ENCODE measurements at places on chromosomes 7 and 10.

- DNase-seq, result no peak
Observed at GRCh38 chr7:74101061-74101681, 17.6 kb downstream of the LIMK1 start.

- no peak for DNase-seq
Observed at GRCh38 chr7:40516376-40516775, 381.6 kb downstream of the SUGCT start.

DNA sequence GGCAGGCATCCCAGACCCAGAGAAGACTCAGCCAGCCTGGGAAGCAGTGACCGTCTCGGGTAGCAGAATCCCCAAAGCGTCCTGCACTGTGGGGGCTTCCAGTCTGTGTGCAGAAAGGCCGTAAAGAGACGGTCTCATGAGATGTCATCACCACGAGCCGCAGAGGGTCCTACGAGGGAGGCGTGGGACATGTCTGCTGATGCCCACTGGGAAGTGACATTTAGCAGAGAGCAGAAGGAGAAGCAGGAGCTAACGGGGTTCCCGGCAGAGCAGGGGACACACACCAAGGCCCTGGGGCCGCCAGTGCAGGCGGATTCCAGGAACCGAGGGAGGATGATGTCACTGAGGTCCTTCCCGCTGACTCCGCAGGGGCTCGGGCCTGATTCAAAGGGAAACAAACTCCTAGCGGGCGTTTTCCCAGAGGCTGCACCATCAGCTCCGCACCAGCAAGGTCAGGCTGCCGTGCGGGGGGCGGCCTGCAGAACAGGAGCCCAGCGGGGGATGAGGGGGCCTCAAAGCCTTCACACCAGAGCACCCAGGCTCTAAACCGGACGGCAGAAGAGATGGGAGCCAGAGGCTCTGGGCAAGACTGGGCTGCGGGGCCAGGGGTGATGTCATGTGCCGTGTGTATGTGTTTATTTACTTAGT, 85.4 kb upstream of the PDGFA start:
- no peak for DNase-seq

DNA sequence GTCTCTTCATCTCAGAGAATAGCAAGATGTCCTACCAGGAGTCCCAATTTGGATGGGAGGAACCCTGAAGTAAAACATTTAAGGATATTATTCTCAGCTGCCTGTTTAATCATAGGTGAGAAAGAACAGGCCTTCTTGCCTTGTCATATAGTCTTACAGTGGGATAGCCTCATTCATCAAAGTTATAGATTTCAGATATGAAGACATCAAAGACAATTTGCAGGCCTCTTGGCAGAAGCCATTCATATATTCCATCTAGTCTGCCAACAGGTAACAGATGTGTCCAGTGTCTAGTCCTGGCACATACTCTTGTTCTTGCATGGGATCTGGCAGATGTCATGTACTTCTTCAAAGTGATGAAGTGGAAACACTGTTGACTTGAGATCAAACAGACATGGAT, 601.3 kb upstream of the GHITM start:
- no peak for DNase-seq

DNA sequence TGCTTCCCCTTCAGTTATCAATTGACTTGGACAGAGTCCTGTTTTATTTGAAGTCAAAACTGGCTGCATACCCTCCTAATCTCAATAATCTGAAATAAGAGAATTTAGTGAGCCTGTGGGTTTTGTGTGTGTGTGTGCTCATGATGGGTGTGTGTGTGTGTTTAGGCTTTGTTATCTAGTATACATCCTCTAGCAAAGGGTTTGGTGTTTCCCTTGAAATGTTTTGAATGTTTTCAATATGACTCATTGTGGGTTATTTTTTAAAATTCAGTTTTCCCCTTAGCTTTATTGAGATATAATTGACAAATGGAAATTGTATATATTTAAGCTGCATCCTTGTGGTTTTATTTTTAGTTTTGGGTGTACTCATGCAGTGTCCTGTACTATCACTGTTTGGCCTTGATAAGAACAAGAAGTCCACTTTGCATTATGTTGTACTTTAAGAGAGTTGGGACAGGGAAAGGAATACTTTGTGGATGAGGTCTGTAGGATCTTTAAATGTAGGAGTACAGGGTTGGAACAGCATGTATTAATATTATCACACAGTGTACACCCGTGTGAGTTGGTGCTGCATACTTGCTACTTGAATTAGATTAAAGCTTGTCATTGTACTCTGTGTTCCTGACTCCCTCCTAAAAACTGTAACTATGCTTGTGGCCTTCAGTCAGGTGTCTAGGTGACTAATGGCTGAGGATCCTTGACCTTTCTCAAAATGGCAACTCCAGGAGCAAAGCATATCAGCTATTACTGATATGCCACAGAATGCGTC, 58.3 kb downstream of the VCL start:
- DNase-seq, result no peak

DNA sequence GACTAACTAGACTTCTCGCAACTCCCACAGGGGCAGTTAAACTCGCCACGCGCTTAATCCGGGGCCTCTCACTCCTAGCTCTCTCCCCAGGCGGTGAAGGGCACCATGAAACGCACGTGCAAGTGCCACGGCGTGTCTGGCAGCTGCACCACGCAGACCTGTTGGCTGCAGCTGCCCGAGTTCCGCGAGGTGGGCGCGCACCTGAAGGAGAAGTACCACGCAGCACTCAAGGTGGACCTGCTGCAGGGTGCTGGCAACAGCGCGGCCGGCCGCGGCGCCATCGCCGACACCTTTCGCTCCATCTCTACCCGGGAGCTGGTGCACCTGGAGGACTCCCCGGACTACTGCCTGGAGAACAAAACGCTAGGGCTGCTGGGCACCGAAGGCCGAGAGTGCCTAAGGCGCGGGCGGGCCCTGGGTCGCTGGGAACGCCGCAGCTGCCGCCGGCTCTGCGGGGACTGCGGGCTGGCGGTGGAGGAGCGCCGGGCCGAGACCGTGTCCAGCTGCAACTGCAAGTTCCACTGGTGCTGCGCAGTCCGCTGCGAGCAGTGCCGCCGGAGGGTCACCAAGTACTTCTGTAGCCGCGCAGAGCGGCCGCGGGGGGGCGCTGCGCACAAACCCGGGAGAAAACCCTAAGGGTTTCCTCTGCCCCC, 19.5 kb downstream of the WNT8B start:
- DNase-seq, result peak; percentile 46

- DNase-seq, result no peak
Observed at GRCh38 chr7:64807731-64808365, 13.6 kb downstream of the ZNF138 start.

DNA sequence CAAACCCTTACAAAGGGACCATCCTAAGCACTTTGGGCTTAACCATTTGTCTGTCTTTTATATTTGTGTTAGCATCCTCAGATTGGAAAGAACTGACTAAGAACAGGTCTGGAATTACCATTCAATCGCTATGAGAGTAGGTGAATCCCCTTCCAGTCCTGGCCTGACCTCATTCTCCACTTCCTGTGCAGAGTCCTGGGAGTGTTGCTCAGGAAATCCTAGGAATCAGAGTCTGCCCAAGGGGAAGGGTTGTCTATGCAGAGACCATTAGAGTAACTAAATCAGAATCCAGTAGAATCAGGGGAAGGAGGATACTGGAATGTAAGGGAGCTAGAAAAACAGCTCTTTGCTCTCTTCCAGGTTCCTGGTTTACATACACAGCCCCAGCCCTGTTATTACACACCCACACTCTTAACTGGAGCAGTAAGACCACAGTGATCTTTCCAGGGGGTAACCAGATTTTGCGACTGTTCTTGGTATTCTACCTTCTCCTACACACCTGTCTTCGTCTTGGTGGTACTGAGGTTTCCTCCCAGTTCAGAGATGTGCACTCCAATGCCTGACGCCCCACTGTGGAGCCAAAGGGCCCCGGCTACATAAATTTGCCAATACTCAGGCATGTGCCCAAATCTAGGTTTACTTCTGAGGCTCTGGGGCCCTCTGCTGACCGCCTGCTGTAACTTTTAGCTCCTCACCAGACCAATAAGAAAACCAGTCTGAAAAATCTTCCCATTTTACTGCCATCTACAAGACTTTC, 103.7 kb downstream of the RNF216 start:
- DNase-seq, result no peak

DNA sequence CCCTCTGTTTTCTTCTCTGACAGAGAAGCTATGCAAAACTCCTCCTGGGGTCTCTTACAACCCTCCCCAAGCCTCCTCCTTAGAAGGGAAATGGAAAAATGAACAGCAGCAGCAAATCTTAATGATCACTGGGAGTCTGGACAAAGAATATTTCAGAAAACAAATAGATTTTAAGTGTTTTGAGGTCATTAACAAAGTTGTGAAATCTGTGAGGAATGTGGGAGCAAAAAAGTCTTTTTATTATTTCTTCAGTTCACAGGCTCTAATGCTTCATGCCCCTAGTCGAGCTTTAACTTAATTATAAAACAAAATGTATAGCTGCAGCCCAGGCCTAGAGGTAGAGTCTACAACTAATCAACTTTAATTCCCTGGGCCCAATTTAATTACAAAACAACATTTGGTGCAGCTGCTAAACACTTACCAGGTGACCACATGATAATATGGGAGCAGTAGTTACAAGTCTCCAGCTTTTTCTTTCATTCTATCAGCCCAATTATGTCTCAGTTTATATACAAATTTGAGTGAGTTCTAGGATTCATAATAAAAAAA, 293.2 kb downstream of the THSD7A start:
- no peak for DNase-seq

GRCh38 chr7:99385564-99385963, 11.0 kb downstream of the ARPC1B start:
- no peak for DNase-seq

DNA sequence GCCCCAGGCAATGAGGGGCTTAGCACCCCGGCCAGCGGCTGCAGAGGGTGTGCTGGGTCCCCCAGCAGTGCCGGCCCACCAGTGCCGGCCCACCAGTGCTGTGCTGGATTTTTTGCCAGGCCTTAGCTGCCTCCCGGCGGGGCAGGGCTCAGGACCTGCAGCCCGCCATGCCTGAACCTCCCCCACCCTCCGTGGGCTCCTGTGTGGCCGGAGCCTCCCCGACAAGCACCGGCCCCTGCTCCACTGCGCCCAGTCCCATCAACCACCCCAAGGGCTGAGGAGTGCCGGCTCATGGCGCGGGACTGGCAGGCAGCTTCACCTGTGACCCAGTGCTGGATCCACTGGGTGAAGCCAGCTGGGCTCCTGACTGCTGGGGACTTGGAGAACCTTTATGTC, 3.5 kb upstream of the ACSL5 start:
- no peak for DNase-seq

DNA sequence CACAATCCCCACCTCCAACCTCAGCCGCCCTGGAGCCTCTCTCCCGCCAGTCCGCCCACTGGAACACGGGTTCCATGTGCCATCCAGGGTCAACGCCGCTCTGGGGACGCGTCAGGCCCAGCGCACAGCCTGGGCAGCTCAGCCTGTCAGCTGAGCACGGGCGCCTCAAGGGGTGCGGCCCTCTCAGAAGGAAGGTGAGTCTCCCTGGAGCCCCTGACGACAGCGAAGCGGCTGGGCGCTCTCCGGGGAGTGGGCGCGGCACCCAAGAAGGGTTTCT, 1.2 kb upstream of the SLC18A3 start:
- DNase-seq, result no peak

GRCh38 chr7:1257221-1257620, 24.5 kb downstream of the UNCX start:
- no peak for DNase-seq

DNA sequence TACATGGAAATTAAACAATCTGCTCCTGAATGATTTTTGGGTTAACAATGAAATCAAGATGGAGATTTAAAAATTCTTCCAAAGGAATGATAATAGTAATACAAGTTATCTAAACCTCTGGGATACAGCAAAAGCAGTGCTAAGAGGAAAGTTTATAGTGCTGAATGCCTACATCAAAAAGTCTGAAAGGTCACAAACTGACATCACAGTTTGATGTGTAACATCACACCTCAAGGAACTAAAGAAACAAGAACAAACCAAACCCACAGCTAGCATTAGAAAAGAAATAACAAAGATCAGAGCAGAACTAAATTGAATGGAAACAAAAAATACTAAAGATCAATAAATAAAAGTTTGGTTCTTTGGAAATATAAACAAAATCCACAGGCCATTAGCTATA, 17.4 kb downstream of the ZFAND4 start:
- no peak for DNase-seq

DNA sequence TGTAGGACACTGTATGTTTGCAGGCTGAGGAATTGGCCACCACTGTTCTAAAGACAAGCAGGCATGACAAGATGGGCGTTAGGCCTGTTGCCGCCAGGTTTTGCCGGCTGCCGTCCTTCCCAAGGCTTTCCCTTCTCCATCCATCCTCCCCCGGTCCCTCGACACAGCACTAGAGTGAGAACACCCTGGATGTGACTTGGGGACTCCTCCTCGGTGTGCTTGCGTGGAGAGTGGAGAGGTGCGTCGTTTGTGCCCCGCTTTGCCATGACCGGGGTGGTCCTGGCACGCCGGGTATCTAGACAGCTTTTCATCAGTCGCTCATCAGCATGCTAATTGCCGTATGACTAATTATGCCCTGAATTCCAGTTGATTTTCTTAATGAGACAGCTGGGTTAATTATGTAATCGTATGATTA, 206.6 kb upstream of the SH2B2 start:
- DNase-seq, result no peak

GRCh38 chr10:46098386-46098785, 52.3 kb upstream of the MSMB start:
- DNase-seq, result no peak

- no peak for DNase-seq
Observed at GRCh38 chr10:47207894-47208469, 92.0 kb upstream of the GDF10 start.

DNA sequence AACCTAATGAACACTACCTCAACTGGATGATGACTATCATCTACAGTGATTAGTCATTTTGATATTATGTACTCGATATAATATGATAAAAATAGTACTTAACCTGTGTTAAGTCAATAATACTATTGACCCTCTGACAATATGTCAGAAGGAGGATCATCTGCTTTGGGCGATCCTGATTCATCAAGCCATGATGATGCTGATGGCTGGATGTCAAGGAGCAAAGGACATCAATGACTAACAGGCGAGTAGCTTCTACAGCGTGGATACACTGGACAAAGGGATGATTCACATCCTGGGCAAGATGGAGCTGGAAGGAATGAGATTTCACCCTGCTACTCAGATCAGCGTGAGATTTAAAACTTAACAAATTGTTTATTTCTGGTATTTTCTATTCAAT, 94.4 kb upstream of the SKAP2 start:
- no peak for DNase-seq
